Karpas-422 (cell line): ENCODE measurements at places on chromosomes 12 and 14.

DNA sequence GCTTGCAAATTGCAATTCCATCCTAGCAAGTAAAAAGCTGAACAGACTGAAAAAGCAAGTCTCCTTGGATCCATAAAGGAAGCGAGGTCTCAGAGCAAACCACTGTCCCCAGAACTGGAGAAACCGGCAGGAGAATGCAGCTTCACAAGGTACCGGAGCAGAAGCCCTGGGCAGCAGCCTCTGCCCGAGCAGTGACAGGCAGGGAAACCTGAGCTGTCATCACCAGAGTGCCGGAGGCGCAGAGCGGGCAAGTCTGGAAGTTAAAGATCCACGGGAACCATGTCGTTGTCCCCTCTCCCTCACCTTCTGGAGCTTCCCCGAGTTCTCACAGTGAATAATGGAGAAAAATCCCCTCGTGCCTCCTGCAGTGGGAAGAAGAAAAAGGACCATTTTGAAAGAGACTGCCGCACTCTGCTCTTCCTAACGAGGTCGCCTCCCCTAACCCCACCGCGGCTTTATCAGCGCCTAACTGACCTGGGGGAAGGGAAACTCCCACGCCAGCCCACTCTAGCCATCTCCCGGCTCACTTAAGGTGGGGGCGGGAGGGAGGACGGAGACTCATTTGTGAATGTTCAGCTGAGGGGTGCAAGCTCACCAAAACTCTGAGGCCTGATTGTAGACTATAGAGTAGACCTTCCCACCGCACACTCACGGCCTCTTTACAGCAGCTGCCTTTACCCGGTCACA, 27.8 kb downstream of the FBXL14 start:
- no peak for DNase-seq

- DNase-seq: no peak
Observed at GRCh38 chr12:2997989-2998670, 38.9 kb downstream of the TEAD4 start.

- no peak for DNase-seq
Observed at GRCh38 chr12:117169548-117169947, 20.7 kb downstream of the FBXO21 start.

DNA sequence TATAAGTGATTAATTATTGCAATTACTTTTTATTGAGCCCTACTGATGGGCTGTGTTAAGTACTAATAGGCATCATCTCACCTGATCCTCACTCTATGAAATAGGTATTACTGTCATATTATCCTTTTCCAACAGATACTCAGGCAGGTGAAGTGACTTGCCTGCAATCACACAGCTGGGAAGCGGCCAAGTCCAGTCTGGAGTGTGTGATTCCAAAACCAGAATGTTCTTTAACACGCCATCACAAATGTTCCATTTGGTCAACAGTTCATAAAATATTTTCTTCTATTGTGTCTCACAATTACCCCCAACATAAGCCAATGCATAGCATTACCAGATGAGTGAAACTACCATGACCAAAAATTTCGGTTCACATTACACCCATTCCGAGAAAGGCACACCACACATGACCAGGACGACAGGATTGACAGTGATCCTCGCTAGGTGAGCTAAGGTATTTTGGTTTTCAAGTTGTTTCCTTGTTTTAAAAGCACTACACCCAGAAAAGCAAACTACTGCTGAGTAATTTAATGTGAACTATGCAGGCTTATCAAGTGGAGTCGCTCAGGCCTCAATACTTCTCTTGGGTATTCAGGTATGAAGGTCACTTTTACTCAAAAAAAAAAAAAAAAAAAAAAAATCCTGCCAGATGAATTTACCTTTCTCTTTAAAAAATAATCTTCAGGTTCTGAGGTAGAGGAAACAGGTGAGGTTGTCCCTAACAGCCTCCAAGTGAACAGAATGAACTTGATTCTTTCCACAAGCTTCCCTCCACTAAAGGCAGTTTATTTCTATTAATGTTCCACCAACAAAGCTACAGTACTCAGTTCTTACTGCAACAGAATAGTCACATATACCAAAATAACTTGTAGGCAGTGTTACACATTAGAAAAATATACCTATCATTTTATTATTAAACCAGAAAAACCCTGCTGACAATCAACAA, 2.4 kb downstream of the VPS37B start:
- no peak for DNase-seq

GRCh38 chr12:109459247-109459646, 17.9 kb downstream of the KCTD10 start:
- no peak for DNase-seq
